Neural crest cell (in vitro differentiated cells): ENCODE measurements at places on chromosomes 12 and 14. TPM values are rescaled to one million over a fixed set of nuclear protein-coding genes. Genes with fewer than 3 reads are reported as not detected.

- DNase-seq = no peak
Measured at GRCh38 chr14:29410581-29410980, 517.1 kb downstream of the PRKD1 start.

DNA sequence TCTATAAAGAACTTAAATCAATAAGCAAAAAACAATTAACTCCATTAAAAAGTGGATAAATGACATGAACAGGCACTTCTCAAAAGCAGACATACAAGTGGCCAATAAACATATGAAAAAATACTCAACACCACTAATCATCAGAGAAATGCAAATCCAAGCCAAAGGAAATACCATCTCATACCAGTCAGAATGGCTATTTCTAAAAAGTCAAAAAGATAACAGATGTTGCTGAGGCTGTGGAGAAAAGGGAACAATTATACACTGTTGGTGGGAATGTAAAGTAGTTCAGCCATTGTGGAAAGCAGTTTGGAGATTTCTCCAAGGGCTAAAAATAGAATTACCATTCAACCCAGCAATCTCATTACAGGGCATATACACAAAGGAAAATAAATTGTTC, 234.5 kb upstream of the PLXNC1 start:
- DNase-seq = no peak

DNA sequence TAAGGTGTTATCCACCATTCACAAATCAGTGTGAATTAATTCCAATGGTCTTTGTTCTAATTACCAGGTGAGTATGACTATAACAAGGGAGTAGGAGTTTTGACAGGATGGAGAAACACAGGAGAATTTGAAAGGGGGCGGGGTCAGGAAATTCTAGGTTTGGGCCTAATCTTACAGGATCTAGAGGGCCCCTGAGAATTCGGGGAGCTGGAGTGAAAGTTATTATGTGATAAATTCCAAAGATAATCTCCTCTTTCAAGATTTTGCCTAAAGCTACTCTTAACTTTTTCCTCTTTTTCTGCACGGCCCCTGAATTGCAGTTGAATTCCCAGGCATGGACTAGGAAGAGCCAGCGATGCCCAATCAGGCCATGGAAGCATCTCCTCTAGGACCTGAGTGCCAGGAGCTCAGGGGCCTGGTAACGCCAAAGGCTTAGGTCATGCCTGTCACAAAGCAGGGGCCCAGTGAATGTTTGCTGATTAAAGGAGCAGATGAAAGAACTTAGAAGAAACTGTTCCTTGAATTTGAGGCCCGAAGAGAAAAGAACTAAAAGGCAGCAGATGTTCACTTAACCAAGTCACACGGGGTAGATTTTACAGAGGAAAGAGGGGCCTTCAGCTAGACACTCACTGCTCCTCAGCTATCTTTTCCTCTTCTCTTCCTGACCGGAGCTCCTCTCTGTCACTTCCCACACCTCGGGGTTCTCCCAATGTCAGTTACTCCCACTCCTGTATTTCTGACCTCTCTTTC, 195.5 kb downstream of the PPM1H start:
- no peak for DNase-seq

GRCh38 chr12:7129287-7129871, 690 bp upstream of the RBP5 start:
- DNase-seq = no peak

DNA sequence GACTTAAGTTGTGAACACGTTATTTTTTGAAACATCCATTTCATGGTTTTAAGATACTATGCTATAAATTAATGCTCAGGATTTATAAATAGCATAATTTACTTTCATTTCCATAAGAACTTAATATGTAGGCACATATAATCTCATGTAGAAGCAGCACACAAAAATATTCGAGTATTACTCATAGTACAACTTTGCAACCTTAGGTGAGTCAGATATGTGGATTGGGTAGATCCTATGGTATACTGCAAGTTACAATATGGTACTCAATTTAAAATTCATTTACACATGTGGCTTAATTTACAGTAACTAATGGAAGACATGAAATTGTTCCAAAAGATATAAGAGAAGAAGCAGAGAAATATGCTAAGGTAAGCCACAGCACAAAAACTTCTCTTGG, 26.0 kb downstream of the PSMA3 start:
- DNase-seq = no peak

GRCh38 chr14:95328729-95329503, 9.2 kb upstream of the CLMN start:
- no peak for DNase-seq

Gene OTX2
- total RNA-seq = 0.77 and 0.84 TPM in 2 replicates

Gene TMEM253
- 1.6 TPM in 2 replicates for total RNA-seq

DNA sequence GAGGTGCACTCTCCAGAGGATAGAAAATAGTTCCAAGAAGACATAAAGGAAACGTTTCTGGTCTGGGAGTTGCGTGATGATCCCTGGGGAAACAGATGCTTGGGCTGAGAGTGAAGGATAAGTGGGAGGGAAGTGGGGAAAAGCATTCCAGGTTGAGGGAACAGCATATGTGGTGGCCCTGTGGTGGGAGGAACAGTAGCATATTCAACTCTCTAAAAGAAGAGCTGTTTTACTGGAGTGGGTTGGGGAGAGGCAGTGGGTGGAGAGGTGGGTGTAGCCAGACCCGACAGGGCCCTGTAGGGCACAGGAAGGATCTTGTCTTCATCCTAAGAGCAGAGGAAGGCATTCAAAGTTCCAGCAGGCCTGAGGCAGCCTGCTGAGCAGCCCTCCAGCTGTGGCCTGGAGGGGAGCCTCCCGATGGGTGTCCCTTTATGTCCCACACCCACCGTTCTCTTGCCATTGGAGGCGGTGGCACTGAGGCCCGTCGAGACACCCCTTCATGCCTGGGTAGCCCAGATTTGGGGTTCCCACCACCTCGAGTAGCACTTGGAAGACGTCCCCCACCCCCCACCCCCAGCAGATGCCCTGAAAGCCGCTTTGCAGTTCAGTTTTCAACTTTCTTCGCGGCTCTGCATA, 310.5 kb upstream of the FKBP4 start:
- DNase-seq = no peak

GRCh38 chr12:116687888-116688287, 50.0 kb downstream of the SPRING1 start:
- DNase-seq = peak; percentile 62
